ENCODE measurements at places on chromosomes 16 and 17. TPM values are rescaled to one million over a fixed set of nuclear protein-coding genes. Genes with fewer than 3 reads are reported as not detected.

The CCDC144A gene
- total RNA-seq, result 1.5 TPM

The HSD17B2 gene
- total RNA-seq, result 32.8 TPM

The KCNH4 gene
- total RNA-seq, result 0.05 TPM

The KRTAP16-1 gene
- total RNA-seq, result not detected

The INCA1 gene
- total RNA-seq, result 0.39 TPM

The ZFHX3 gene
- 13.6 TPM for total RNA-seq

The ZNF500 gene
- total RNA-seq, result 11.3 TPM

- DNase-seq, result no peak
Observed at GRCh38 chr17:80645706-80646325, 101.2 kb downstream of the RPTOR start.

- no peak for DNase-seq
Observed at GRCh38 chr17:34118564-34118963, 136.5 kb upstream of the CCL2 start.

GRCh38 chr17:11239379-11239970 is 1.5 kb upstream of the SHISA6 start:
- DNase-seq, result no peak

GRCh38 chr17:77841742-77842527 is 116.6 kb upstream of the TNRC6C start:
- no peak for DNase-seq

GRCh38 chr17:9536061-9536460 is 39.6 kb downstream of the STX8 start:
- DNase-seq, result no peak

DNA sequence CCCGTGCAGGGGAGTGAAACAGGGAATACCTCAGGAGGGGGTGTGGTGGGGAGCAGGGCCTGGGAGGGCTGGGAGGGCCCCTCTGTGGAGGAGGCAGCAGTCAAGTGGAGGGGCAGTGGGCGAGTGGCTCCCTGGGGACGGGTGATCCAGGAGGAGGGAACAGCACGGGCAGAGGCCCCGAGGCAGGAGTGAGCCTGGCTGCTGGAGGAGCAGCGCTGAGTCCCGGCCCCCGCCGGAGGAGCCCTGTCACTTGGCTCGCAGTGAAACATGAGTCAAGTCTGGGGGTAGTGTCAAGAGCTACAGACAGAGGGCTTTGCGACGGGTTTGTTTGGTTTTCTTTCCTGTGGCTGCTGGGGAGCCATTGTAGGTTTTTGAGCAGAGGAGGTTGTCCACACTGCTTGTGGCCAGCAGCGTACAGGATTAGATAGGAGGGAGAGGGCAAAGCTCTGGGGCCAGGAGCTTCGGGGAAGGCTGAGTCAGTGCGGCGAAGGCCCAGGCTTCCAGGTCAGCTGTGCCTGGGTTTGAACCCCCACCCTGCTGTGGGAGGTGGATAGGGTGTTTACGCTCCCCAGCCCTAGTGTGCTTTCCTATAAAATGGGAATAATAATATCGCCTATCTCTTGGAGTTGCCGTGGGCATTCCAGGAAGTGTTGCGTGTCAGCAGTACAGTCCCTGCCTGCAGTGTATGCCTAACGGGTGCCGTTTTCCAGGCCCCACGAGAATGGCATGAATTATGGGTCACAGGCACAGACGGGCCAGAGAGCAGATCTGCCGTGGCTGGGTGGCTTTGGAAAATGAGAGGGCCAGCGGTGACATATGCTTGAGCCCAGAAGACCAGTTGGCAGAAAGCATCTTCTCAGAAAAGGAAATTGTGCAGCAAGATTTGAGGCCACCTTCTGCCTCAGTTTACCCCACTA is 115.9 kb upstream of the CIBAR2 start:
- no peak for DNase-seq

DNA sequence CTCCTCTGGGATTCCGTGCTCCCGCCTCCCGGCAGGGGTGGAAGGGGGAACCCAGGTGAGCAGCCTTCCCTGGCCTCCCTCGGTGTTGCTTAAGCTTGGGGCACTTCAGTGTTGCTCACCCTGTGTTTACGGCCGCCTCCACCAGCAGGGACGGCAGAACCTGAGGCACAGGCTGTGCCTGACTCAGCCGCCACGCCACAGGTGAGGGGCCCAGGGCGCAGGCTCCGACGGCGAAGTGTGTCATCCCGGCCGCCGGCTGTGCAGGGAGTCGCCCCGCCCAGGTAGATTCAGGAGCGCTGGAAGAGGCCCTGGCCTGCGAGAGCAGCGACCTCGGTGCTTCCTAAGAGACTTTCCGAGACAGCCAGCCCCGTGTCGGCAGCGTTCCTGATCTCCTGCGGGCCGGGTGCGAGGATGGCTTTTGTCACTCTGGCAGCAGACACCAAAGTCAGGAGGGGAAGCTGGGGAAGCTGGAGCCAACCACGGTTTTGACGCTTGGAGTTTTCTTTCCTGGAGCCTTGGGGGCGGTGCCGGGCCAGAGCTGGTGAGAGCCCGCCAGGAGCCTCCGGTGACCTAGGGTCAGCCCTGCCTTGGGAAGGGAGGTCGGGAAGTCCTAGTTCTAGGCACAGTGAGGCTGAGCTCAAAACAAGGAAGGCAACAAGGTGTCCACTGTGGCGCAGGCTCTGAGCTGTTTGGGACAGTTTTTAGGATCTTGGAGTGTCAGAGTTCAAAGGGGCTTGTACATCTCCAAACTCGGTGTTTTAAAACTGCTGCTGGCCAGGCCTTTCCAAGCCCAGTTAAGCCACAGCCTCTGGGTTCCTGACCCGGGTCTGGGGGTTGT is 2.1 kb downstream of the GSE1 start:
- DNase-seq, result no peak

DNA sequence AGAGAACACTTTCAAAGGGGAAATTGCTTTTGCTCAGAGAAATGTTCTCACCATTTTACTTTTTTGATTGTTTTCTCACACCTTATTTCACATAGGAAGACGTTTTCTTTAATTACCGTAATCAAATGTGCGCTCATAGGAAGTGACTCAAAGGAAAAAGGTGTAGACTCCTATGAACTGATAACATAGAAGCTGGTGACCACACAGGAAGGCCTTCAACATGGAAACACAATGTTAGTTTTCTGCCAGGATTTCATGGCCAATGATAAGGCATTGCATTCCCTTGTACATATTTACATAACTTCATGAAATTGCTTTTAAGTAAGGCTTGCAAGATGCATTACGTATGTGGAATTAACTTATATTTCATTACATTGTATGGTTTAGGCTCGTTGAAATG is 40.9 kb upstream of the KCNJ16 start:
- peak; percentile 99 for DNase-seq

- no peak for DNase-seq
Observed at GRCh38 chr17:73637866-73638265, 6.4 kb downstream of the SDK2 start.

- no peak for DNase-seq
Observed at GRCh38 chr17:3554440-3554839, 3.2 kb downstream of the TRPV3 start.

DNA sequence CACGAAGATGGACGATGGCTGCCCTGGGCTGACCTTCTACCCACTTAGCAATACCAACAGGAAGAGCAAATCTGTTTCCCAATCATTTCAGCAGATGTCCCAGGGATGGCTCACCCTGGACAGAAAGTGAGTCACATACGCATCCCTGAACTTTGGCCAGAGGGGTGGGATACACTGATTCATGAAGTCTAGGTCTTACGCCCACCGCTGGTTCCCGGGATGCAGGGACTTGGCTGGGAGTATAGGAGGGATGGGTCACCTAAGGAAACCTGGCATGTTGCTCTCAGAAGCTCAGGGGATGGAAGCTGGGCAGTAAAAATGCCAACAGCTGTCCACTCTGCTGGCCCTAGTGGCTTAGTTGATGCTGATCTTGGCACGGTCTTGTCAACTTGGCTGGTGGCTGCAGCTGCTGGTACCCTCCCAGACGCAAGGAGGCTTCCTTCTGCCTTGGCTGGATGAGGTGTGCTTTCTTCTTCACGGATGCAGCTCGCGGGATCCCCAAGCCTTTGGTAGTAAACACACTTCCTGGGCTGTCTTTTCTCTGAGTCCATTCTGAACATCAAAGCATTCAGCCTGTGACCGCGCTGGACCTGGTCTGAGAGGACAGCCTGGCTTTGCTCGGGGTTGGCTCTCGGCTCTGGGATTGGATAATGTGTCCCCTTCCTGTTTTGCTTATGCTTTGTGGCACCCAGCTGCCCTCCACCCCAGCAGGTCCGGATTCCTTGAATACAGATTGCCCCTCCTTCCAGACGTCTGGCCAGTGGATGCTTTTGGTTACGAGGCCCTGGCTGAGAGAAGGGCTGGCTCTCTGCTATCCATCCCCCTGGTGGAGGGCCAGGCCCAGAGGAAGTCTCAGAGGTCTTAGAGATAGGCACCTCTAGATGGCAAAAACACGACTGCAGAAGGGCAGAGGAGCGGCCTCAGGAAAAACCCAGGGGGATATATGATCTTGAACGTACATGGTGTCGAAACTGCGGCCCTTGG is 71.5 kb downstream of the RAP1GAP2 start:
- no peak for DNase-seq

GRCh38 chr16:3457434-3458252 is 14.2 kb downstream of the NAA60 start:
- DNase-seq, result no peak

DNA sequence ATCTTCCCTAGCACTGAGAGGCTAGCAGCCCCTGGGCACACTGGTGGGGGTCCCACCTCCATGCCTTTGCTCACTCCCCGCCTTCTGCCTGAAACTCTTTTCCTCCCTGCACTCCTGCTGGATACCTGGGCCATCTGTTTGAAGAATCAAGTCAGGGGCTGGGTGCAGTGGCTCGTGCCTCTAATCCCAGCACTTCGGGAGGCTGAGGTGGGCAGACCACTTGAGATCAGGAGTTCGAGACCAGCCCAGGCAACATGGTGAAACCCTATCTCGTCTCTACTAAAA is 15.7 kb downstream of the FOXJ1 start:
- DNase-seq, result no peak
